Urinary bladder (tissue), 4 donors: ENCODE measurements at places on chromosomes 2 and 18. TPM values are rescaled to one million over a fixed set of nuclear protein-coding genes. Genes with fewer than 3 reads are reported as not detected.

GRCh38 chr18:76489081-76489480 is 6.0 kb downstream of the ZNF516 start:
- no peak for DNase-seq

DNA sequence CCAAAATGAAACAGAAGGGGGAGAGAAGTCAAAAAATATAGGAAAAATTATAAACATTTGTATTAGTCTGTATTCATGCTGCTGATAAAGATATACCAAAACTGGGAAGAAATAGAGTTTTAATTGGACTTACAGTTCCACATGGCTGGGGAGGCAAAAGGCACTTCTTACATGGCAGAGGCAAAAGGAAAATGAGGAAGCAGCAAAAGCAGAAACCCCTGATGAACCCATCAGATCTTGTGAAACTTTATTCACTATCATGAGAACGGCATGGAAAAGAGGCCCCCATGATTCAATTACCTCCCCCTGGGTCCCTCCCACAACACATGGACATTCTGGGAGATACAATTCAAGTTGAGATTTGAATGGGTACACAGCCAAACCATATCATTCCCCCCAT is 79.1 kb downstream of the ZRANB3 start:
- no peak for DNase-seq

GRCh38 chr18:79164706-79165105 is 95.5 kb downstream of the ATP9B start:
- DNase-seq, result no peak

- DNase-seq, result no peak
Measured at GRCh38 chr2:51153236-51153635, 121.3 kb upstream of the NRXN1 start.

- no peak for DNase-seq
Measured at GRCh38 chr2:233833345-233833744, 21.0 kb downstream of the HJURP start.

DNA sequence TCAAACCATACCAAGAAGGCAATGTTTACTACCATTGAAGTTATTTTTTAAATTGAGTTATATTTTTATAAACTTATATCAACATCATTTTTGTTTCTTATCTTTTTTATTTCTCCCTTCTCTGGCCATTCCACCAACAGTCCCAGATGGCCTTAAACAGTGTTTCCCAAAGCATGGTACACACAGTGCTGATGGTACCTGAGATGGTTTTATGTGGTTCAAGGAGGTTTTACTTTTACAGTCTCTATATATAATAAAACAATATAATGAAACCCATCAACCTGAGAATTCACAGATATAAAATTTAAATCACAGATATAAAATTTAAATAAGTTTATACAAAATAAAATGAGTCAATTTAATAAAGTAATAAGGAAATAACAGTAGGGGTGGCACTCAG is 65.1 kb upstream of the MSTN start:
- no peak for DNase-seq

DNA sequence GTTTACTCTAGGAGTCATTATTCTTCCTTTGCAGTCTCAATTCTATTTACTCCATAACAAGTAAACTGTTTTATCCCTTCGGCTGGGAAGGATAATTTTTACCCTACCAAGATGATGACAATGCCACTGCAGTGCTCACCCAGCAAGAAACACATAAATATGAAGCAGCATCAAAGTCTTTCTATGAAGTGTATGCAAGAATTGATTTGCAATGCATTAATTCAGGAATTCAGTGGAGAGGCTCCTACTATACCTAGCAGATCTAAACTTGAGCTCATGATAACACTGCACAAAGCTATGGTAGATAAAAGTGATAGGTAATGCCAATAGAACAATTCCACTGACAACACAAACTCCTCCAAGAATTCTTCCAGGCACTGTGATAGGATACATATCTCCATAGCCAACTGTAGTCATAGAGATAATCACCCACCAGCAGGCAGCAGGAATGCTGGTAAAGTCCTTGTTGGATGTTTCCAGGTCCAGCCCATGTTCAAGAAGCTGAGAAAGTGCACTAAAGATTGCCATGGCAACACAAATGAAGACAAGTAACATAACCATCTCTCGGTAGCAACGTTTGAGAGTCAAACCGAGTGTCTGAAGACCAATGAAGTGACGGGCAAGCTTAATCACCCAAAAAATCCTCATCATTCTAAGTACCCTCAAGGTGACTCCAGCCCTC is 49.9 kb downstream of the KCNG3 start:
- DNase-seq, result no peak

- DNase-seq, result no peak
Measured at GRCh38 chr2:180962727-180963314, 17.6 kb upstream of the UBE2E3 start.

- no peak for DNase-seq
Measured at GRCh38 chr2:11140492-11140891, 14.8 kb upstream of the SLC66A3 start.

Gene KLF7
- 15.1 TPM for polyA plus RNA-seq
